ENCODE measurements at places on chromosomes 3 and 15.

DNA sequence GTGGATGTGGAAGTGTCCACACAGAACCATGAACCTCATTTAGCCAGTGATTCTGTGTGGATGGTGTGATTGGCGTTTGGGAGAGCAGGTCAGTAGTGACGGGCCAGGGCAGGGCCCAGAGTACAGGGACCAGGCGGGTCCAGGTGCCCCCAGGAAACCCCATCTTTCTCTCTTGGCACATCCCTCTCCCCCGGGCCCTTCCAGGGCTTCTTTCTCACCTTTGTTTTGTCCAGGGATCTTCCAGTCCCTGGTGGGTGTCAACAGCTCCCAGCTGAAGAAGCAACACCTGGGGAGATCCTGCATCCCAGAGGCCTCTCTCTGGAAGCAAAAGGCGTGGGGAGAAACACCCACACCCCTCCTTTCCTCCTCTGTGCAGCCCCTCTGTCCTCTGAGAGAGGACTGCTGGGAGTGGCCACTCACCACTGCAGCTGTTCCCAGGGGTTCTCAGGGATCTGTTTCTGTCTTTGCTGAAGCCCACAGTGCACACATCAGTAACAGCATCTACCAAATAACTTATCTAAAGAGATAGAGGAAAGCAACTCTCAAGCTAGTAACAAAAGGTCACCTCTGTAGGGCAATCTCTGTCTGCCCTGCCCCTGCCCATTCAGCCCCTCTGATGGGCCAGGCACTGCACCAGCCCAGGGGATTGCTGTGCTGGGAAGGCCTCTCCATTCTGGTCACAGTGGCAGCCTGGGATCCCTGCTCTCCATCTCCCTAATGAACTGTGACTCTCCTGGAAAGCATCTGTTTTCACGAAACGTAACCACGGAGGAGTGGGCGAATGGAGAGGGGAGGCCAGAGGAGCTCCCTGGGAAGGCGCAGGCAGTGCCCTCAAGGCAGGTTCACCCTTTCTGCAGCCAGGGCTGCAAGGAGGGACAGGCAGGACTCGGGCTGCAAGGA lies 98.3 kb upstream of the ALDH1A3 start:
- no peak for DNase-seq

DNA sequence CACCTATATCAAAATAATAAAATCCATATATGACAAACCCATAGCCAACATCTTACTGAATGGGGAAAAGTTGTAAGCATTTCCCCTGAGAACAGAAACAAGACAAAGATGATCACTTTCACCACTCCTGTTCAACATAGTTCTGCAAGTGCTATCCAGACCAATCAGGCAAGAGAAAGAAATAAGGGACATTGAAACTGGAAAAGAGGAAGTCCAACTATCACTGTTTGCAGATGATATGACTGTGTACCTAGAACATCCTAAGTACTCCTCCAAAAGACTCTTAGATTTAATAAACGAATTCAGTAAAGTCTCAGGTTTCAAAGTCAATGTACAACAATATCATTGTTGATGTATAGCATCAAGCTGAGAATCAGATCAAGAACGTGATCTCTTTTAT lies 35.6 kb upstream of the FGF7 start:
- DNase-seq = no peak

DNA sequence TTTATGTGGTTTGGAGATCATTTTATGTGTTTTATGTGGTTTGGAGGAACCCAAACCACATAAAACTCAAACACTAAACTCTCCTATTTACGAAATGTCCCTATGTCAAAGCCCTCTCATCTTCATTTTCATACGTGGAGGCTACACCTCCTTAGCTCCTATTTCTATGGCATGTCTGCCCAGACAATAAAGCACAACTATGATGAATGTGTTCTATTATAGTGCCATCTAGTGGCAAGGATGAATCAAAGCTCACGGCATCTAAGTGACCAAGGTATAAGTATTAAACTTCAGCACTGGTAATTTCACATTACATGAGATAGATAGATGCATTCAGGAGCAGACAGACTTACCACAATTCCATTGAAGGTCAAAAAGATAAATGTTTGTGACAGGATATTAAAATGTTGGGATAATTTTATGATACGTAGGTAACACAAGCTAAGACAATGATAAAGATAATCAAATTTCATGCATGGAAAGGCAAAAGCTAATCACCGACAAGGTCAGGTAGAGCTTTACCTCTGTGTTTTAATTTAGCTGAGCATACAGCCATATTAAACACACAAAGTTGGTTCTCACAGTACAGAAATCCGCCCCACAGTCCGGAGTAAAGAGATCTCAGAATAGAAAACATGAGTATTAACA lies 130.6 kb upstream of the FHIT start:
- DNase-seq = peak; percentile 11

- no peak for DNase-seq
Measured at GRCh38 chr15:101618076-101618475, 34.1 kb downstream of the TM2D3 start.

- DNase-seq = no peak
Measured at GRCh38 chr15:64070965-64071851, 22.4 kb downstream of the CIAO2A start.

GRCh38 chr15:83533410-83533962 lies 86.3 kb downstream of the SH3GL3 start:
- no peak for DNase-seq

GRCh38 chr15:58401991-58402649 lies 29.7 kb upstream of the LIPC start:
- no peak for DNase-seq

- no peak for DNase-seq
Measured at GRCh38 chr3:154970797-154971196, 109.3 kb upstream of the MME start.

DNA sequence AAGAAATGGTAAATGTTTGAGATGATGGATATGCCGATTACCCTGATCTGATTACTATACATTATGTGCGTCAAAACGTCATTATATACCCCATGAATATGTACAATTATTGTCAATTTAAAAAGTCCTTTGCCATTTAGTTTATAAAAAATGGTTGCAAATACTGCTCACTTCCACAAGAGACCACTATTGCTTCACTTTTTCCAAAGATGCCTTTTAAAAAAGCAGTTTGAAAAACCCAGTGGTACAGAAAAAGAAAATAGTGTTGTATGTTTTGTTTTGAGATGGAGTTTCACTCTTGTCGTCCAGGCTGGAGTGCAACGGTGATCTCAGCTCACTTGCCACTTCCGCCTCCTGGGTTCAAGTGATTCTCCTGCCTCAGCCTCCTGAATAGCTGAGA lies 39.3 kb downstream of the EDEM1 start:
- no peak for DNase-seq

DNA sequence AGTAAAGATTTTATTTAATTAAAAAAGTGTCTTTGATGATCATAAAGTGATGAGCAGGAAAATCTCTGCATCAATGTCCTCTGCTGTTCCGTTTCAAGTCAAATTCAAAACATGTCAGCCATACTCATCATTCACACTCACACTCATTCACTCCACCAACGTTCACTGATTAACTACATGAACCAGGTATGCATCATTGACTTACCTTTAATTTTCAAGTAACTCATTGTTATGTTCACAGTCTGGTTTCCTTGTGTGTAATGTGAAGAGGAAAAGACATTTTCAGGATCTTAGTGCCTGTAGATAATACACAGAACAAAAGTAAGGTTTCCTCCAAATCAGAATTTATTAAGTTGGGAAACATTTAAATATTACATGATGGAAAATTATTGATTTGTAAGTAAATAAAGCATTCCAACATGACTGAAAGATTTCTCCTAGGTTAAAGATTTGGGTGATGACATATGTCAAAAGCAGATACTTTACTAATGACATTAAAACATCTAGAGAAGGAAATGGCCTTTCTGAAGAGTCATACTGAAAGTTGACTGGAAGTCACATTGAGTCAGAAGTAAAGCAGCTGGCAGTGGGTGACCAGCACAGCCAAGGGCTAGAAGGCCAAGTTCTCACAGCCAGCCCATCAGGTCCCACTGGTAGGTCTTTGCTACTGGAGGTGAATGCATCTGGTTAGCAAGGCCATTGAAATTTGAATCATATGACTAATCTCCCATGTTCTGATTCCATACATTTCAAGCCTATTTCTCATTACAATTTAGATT lies 251.9 kb downstream of the CDIN1 start:
- no peak for DNase-seq

DNA sequence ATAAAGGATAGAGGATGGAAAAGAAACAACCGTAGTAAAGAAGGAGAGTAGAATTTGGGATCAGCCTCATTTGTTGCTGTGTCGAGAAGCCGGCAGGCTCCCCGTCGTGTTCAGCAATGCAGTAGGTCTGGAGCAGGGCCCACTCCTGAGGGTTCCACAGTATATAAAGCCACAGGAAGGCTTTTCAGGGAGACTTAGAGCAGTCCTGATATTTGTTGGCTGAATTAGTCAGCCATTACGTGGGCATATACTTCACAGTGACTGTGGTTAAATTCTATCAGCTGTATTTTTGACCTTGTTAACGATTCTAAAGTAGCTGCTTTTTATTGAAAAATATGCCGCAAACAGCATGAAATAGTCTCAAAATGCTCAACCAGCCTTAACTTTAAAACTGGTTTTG lies 149.5 kb downstream of the ITPR1 start:
- DNase-seq = no peak

- DNase-seq = no peak
Measured at GRCh38 chr3:12483872-12484197, 445 bp upstream of the TSEN2 start.

DNA sequence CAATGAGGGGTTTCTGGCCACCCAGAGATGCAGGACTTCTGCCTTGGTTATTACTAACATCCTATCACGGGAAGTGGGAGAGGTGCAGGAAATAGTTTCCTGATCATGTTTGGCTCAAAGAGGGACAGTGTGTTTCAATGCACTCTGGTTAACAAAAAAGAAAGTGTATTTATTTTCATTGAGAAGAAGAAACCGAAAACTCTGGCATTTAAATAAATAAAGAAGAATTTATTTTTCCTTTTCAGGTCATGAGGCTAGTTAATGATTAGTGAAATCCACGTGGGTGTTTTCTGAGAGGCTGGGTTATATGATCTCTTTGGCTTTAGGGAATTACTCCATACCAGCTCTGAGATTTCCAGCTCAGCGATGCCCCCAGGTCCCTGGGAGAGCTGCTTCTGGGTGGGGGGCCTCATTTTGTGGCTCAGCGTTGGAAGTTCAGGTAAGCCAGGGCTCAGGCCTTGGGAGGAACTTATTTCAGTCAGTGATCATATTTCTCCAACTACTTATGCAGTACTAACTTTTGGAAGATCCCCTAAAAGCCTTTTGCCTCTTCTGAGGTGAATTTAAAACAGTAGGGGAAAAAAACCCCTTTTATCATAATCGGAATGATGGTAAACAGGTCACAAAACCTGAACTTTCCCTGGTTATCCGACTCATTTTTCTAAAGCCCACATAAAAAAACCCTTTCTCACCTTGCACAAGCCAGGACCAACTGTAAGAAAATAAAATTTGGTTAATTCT lies at the start of gene PLA1A:
TSS of gene PLA1A (plus strand) at position 338 of the 741 bp plus-strand sequence. CDS start at position 367, 29 bp downstream.
- DNase-seq = no peak

DNA sequence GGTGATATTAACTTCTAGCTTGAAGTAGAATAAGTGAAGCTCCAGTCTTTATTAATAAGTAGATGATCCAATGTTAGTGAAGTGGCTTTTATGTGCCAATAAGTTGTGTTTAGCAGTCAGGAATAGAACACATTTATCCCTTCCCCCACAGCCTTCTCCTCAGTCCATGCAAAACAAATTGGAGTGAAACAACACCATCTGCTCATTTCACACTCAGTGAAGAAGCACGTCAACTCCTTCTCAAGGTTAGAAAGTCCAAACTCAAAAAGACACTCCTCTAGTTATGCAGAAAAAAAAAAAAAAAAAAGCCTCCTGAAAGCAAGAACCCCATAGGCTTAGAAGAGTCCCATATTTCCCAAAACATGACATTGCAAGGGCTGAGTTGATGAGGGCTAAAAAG lies 18.0 kb upstream of the NEO1 start:
- no peak for DNase-seq

DNA sequence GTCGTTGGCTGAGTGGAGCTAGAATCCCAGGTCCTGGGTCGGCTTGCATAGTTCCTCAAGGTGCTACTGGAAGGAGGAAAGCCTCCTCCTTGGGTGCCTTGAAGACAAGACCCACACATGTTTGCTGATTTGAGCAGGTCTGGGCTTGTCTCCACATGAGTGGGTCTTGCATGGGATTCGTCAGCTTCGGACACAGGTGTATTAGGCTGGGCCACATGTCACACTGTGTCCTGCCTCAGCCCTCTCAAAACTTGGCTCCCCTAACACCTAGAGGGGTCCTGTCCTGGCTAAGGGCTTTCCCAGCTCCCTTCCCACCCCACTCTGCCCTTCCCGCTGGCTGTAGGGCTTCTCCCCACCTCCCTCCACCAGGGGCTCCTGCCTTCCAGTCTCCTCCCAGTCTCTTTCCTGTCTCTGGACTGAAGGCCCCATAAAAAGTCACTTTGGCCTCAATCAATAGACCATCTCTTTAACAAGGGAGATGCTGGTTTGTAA lies 73.0 kb upstream of the ADPGK start:
- no peak for DNase-seq

GRCh38 chr15:48924528-48925393 lies 39.0 kb downstream of the SHC4 start:
- no peak for DNase-seq

GRCh38 chr3:51333021-51333420 lies 52.1 kb upstream of the MANF start:
- no peak for DNase-seq

DNA sequence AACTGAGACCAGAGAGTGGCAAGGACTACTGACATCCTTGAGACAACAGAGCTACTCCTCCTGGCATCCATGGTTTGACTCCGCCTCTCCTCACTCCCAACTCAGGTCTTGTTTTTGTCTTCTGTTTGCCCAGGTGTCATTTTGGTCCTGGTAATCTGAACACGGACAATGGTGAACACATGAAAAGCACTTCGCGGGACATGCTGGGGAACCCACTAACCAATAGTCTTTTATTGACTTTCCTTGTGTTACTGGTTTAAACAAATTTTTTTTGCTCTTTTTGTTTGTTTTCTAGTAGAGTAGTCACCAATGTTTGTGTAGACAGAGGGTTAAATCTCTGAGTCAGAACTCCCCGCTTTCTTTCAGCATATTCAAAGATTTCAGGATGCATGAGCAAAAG lies 38.4 kb downstream of the LARP6 start:
- no peak for DNase-seq

DNA sequence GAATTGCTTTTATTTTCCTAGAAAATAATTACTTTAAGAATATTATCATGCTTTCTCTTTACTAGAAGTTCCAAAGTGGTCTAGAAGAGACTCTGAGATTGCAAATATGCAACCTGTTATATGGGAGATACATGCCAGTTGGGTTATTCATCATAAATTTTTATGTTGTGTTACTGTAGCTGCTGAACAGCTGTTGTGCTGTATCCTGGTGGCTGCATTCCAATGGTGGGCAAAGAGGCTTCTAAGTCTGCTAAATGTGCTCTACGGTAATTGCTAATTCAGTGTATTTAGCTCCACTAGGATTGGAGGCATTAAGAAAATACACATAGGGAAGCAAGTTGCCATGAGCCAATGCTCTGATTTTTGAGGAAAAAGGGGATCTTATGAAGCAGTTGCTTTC lies 409.0 kb downstream of the TUSC7 start:
- DNase-seq = no peak

GRCh38 chr15:100642950-100643338 lies 40.6 kb downstream of the ASB7 start:
- no peak for DNase-seq

All from activated CD4-positive, alpha-beta T cell treated with anti-CD3 and anti-CD28 coated beads, Interleukin-2, amount 50 U/mL, for 24 hours (primary cell).